ENCODE measurements at places on chromosomes 1 and 21.

DNA sequence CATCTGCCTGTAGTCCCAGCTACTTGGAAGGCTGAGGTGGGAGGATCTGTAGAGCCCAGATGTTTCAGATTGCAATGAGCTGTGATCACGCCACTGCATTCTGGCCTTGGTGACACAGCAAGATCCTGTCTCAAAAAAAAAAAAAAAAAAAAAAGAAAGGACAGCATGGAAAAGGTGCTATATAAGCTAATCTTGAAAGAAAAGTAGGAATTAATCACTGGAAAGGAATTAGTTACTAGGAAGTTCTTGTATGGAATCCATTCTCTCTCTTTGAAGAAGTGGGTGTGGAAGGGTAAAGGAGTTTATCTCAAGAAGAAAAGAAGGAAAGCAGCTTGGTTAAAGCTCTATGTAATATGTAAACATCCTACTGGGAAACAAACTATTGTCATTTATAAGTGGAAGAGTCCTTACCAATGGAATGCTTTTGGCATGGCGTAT lies 339.2 kb downstream of the DPYD start:
- no peaks in the 10 kb centered on the region for H3K4me1 ChIP-seq
- H3K27ac ChIP-seq = no peak overlapping the region
- H3K4me3 ChIP-seq = no peak overlapping the region
- peak; percentile 78 for DNase-seq
- no peaks in the 10 kb centered on the region for H3K36me3 ChIP-seq

DNA sequence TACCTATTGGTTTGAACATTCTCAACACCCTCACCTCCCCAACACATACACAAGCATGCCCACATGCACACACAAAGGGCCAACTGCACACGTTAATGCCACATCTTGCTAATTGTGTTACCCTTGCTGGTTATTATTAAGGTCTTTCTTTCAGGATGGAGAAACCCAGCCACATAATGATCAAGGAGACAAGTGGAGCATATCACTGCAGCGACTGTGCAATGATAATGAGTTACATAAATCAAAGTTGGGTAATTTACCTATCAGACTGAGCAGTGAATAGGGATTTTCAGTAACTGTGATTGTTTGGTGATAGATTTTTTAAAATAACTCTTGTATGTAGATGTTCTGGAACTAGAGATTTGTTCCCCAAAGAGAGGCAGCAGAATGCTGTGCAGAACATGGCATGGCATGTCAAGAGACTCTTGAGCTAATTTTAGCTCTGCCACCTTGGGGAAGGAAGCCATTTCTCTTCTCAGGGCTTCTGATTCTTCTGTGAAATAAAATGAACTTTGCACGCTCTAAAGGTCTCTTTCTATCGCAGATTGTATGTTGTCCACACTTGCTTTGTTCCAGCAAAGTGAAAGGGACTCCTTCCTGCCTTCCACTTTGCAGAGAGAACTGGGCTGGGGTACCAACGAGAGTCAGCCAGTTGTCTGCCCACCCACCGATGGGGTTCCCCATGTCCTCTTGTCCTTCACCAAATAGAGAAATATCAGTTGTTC lies 126.0 kb upstream of the CAMK1G start:
- H3K4me1 ChIP-seq = peaks cover 11% of the 10 kb centered on the region
- no peaks in the 10 kb centered on the region for H3K36me3 ChIP-seq
- no peak for DNase-seq
- peak overlapping the region; percentile 9 for H3K27ac ChIP-seq

DNA sequence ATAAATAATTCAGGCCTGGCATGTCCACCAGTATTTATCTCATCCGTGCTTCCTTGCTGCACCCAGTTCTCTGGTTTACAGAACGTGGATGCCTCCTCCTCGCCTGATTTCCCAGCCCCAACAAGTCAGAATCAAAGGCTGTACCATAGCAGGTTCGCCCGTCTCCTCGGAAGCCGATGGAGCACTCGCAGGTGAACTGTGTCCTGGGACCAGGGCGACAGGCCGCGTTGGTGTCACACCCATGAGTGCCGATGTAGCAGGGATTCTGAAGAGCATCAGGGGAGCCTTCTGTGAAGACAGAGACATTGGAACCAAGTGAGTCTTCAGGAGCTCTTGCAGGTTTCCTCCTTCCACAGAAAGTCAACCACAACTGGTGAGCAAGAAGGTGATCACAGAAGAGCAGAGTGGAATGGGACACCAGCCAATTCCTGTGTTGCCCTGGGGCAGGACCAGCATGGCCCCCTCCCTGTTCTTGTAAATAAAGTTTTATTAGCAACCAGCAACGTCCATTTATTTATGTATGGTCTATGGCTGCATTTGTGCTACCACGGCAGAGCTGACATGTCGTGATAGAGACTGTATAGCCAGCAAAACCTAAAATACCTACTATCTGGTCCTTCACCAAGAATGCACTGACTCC lies 40.8 kb downstream of the NID1 start:
- DNase-seq = no peak
- H3K27me3 ChIP-seq = no peaks in the 10 kb centered on the region
- H3K36me3 ChIP-seq = no peaks in the 10 kb centered on the region
- H3K27ac ChIP-seq = no peak overlapping the region
- no peaks in the 10 kb centered on the region for H3K4me1 ChIP-seq

GRCh38 chr21:17427157-17427556 lies 85.7 kb upstream of the CXADR start:
- DNase-seq = no peak
- H3K4me1 ChIP-seq = no peaks in the 10 kb centered on the region
- no peak overlapping the region for H3K4me3 ChIP-seq
- no peaks in the 10 kb centered on the region for H3K27me3 ChIP-seq
- no peaks in the 10 kb centered on the region for H3K36me3 ChIP-seq
- no peak overlapping the region for H3K27ac ChIP-seq

- peaks cover 34% of the 10 kb centered on the region for H3K4me1 ChIP-seq
- no peak overlapping the region for H3K4me3 ChIP-seq
- peak; percentile 60 for DNase-seq
- H3K27me3 ChIP-seq = no peaks in the 10 kb centered on the region
Measured at GRCh38 chr1:29245876-29246275, 9.6 kb downstream of the PTPRU start.

- no peaks in the 10 kb centered on the region for H3K27me3 ChIP-seq
- H3K27ac ChIP-seq = no peak overlapping the region
- no peak for DNase-seq
Measured at GRCh38 chr1:7899741-7900140, 40.9 kb downstream of the TNFRSF9 start.

DNA sequence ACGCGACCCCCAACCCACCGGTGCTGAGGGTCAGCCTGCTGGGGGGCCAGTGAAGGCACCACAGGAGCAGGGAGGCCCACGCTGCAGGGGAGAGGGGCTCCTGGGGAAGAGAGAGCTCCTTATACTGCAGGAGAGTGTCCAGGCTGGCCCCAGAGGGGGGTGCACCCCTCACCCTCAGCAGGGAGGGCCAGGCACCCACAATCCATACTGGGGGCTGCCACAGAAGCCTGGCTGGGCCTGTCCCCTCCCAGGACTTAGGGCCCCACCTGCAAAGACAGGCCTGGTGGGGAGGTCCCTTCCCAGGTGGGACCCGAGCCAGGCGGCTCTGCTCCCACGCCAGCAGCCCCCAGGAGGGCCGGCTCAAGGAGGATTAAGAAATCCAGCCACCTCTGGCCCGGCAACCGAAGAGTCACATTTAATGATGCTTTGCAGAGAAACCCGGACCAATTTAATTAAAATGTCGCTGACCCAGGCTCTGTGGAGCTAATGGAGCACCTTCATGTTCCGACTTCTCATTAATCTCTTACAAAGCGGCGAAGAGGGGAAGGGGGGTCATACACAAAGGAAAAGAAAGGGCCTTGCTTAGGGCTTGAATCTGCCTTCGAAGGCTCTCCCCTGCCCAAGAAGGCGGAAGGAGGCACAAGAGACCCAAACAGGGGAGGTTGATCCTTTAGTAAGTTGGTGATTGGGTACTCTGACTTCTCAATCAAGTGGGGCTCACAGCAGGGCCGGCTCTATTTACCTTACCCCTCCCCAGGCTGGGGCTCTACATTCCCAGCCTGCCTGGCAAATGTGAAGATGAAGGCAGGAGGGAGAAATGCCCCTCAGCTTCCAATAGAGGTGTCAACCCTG lies 25.0 kb downstream of the WNT9A start:
- H3K27me3 ChIP-seq = no peaks in the 10 kb centered on the region
- no peak for DNase-seq
- no peak overlapping the region for H3K4me3 ChIP-seq
- H3K4me1 ChIP-seq = peaks cover 8% of the 10 kb centered on the region

DNA sequence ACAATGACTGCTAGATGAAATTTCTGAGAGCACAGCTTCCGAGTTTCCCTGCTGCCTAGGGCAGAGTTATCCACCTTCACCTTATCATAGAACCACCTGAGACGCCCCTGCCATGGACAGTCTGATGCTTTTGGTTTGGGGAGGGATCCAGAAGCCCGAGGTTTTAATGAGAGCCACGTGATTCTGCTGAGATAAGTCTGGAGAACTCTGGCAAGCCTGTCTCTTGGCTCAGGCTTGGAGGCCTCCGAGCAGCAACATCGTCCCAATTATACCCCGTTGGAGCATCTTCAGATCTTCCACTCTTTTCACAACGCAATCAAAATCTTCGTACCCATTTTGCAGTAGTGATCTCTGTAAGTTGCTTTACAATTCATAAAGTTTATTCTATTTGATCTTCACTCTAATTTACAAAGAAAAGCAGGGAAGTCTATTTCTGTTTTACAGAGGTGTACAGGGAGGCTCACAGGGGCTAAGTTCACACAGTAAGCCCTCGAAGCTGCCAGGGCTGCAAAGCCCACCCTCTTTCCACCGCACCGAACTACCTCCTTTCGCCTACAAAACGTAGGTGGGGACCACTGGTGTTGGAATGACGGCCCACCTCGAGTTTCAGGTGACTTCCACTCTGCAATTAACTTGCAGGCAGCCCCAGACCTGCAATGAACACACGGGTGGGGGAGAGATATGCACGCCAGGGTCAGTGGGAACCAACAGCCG lies 513 bp upstream of the HHAT start:
- H3K36me3 ChIP-seq = no peaks in the 10 kb centered on the region
- H3K4me1 ChIP-seq = no peaks in the 10 kb centered on the region
- H3K27ac ChIP-seq = peak overlapping the region; percentile 44
- peak overlapping the region; percentile 85 for H3K4me3 ChIP-seq
- no peak for DNase-seq

DNA sequence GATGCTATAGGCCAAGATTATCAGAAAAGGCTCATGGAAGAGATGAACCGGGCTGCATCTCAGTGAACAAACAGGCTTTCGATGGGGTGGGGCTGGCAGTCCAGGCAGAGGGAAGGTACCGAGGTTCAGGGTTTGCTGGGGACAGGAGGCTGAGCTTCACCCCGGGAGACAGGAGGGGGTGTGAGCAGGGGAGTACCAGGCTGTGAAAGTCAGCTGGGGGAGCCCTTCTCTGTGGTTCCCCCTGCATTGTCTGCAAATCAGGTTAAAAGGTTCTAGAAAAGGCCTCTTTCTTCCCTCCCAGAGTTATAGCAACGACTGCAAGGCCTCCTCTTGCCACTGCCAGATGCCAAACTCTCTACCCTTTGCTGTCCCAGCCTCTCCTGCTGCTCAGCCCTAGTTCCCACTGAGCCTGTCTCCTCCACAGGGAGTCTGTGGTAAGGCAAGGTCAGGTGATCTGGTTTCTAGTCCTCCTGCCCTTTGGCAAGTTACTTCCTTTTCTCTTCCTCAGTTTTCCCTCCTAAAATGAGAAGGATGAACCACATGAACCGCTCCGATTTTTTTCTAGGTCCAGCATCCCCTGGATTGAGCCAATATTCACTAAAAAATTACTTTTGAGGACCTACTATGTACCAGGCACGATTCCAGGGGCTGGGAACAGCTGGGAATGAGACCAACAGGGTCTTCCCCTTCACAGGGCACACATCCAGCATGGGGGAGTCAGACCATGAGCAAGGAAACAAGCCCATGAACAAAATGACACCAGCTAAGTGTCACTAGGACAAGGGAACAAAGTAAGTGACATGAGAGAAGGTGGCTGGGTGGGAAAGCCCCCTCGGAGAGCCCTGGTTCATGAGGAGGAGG lies 7.2 kb downstream of the LAD1 start:
- no peak for DNase-seq
- H3K27me3 ChIP-seq = no peaks in the 10 kb centered on the region
- no peaks in the 10 kb centered on the region for H3K36me3 ChIP-seq
- no peak overlapping the region for H3K4me3 ChIP-seq

DNA sequence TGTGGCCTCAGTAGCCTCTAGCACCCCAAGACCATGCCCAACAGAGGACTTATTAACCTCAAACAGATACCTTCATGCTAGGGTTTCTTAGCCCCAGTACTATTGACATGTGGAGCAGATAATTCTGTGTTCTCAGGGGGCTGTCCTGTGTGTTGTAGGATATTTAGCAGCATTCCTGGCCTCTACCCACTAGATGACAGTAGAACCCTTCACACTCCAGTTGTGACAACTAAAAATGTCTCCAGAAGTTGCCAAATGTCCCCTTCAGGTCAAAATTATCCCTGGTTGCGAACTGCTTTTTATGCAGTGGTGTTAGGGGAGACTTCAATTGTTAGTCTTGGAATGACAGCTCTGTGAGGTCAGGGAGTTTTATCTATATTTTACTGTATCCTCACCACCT lies 8.1 kb downstream of the KAZN start:
- H3K4me3 ChIP-seq = no peak overlapping the region
- H3K4me1 ChIP-seq = no peaks in the 10 kb centered on the region
- no peaks in the 10 kb centered on the region for H3K36me3 ChIP-seq
- no peaks in the 10 kb centered on the region for H3K27me3 ChIP-seq

DNA sequence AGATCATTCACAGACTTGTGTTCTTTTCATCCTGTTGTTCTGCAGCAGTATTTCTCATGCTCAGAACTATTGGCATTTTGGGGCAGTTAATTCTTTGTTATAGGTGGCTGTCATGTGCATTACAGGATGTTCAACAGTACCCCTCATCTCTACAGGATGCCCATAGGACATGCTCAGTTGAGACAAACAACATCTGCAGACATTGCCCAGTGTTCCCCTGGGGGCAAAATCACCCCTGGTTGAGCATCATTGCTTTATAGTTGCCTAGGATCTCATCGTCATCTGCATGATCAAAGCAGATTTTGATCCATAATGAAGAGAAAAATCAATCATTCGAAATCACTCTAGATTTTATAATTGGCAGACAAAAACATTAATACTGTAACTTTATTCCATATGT lies 222.5 kb upstream of the CACYBP start:
- no peaks in the 10 kb centered on the region for H3K27me3 ChIP-seq
- no peak overlapping the region for H3K27ac ChIP-seq
- H3K36me3 ChIP-seq = no peaks in the 10 kb centered on the region
- H3K4me1 ChIP-seq = no peaks in the 10 kb centered on the region

- no peaks in the 10 kb centered on the region for H3K27me3 ChIP-seq
- no peaks in the 10 kb centered on the region for H3K36me3 ChIP-seq
- H3K4me3 ChIP-seq = no peak overlapping the region
- no peak for DNase-seq
Measured at GRCh38 chr1:239538239-239538988, 152.0 kb downstream of the CHRM3 start.

DNA sequence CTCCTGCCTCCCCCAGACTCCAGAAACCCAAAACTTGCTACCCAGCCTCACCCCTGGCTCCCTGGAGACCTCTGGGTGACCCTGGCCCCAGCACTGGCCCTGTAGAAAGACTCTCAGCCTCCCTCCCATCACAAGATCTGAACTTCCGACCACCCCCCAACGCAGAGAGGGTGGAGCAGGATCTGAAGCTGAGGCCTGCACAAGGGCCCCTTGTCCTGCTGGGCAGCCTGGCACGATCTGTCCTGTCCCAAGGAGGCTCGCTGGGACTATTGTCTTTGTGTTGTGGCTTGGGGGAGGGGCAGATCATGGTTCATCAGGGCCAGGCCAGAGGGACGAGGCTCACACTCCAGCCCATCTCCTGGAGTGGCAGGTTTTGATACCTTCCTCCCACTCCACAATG lies 20.0 kb downstream of the PHLDA3 start:
- H3K4me3 ChIP-seq = no peak overlapping the region
- H3K27ac ChIP-seq = peak overlapping the region; percentile 74
- no peaks in the 10 kb centered on the region for H3K36me3 ChIP-seq
- H3K27me3 ChIP-seq = no peaks in the 10 kb centered on the region
- H3K4me1 ChIP-seq = peaks cover 14% of the 10 kb centered on the region
- DNase-seq = peak; percentile 73
